Stimulated activated CD4-positive, alpha-beta T cell treated with anti-CD3 and anti-CD28 coated beads, Interleukin-1b, Interleukin-23, amount 100 ng/mL, for 1 hour (primary cell): ENCODE measurements at places on chromosomes 7 and 10.

DNA sequence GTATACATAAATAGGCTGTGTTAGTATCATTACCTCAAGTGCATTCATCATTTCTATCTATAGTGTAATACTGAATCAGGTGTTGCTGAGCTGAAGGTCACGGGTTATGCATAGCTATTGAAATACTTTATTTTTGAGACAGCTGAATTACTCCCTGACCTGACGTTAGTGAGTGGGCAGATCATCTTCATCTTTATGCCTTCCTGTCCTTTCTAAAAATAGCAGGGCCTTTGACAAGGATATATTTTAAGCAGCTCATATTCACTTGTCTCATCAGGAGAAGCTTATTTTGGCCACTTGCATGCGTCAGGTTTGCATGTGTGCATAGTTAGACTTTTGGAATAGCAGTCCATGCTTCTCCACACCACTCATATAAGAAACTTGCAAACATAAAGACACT lies 63.6 kb upstream of the DKK1 start:
- no peak for DNase-seq

- no peak for DNase-seq
Measured at GRCh38 chr7:29063872-29064271, 82.5 kb downstream of the CPVL start.

GRCh38 chr7:100089458-100090196 lies 858 bp downstream of the COPS6 start:
- DNase-seq = no peak

DNA sequence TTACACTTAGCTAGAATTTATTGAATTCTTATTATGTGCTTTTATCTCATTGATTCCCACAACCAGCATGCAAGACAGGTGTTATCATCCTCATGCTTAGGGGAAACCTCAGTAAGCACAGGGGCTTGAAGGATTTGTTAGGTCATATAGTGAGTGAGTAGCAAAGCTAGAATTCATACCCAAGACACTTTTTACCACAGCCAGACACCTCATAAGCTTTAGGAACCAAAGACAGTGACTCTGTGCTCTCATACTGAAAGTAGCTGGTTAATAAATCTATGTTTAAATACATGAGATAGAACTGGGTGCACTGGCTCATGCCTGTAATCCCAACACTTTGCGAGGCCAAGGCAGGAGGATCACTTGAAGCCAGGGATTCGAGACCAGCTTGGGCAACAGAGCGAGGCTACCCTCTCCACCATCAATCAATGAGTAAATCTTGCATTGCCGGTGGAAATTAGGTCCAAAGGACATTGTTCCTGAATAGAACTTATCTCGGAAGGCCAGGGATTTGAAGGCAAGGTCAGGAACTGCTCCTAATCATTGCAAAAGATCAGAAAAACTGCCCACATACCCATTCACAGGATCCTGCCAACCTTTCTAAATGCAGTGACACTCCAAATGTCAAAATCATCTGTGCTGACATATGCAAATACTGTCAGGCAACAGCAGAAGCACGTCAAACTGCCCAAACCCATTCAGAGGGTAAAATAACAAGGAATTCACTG lies 523.5 kb downstream of the PARD3 start:
- DNase-seq = no peak

GRCh38 chr7:32879460-32879859 lies 12.1 kb downstream of the KBTBD2 start:
- no peak for DNase-seq

DNA sequence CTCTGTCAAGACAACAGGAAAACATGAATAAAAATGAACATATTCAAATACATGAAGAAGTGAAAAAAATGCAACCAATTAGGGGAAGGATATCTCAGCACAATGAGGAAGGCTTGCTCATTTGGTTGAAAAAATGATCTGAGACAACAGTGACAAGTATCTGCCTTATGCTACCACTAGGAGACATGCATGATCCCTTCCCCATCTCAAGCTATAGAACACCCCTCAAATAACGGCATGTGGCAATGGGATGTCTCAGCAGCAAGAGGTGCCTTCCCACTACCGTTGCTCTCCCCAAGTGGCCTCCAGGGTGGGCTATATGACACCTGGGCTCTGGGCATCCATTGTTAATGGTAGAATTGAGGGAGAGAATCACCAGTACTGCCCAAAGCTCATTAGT lies 98.1 kb upstream of the RSU1 start:
- DNase-seq = no peak

DNA sequence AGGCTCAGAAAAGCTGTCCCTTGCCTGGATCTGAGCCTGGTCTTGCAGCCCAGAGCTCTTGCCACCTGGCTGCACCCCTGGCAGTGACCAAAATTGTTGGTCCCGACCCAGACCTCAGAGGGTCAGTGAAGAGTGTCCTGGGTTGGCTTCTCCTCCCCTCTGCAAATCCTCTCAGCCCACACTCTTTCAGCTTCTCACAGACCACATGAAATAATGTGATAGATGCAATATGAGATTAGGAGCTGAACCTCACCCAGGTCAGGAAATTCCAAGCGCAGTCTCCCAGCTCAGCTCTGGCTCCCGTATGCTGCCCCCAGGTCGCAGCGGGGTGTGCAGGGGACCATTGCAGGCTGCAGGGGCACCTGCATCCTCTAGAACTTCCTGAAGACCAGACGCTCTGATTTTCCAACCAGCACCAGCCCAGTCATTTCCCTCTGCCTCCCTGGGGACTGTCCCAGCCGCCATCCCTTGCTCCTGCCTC lies 19.6 kb upstream of the RET start:
- no peak for DNase-seq

DNA sequence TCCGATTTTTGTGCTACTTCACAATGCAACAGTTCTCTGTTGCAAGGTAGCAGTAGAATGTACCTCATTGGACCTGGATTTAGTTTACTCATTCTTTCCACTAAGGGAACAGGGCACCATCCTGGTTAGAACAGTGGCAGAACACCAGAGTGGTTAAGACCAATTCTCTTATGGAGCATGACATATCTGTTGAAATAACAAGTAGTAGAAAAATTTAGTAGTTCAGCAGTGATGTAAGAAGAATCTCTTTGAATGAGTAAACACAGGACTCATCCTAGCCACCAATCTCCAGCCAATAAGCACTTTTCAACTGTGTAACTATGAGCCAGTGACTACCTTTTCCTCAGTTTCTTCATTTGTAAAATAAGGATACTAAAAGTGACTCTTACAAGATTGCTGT lies 2.4 kb downstream of the ANKRD22 start:
- no peak for DNase-seq

- DNase-seq = no peak
Measured at GRCh38 chr7:37705976-37706375, 22.4 kb downstream of the GPR141 start.

- DNase-seq = no peak
Measured at GRCh38 chr10:13955409-13956068, 368.8 kb downstream of the PRPF18 start.

DNA sequence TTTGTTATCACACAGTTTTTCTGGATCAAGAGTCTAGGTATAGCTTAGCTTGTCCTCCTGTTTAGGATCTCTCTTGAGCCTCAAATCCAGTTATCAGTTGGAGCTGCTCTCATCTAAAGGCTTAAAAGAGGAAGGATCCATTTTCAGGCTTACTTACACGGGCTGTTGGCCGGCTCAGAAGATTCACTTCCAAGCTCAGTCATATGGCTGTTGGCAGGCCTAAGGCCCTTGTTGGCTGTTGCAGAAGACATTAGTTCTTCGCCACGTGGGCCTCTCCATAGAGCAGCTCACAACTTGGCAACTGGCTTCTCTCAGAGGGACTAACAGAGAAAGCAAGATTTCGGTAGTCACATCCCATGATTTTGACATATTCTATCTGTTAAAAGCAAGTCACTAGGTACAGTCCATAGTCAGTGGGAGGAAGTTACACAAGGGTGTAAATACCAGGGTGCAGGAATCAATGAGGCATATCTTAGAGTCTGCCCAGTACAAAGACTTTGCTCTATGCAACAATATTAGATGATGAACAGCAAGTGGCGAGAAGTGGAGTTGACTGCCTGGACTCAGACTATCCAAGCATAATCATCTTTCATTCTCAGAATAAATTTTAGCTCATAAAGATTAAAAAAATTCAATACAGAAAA lies 280.1 kb upstream of the MBL2 start:
- no peak for DNase-seq

DNA sequence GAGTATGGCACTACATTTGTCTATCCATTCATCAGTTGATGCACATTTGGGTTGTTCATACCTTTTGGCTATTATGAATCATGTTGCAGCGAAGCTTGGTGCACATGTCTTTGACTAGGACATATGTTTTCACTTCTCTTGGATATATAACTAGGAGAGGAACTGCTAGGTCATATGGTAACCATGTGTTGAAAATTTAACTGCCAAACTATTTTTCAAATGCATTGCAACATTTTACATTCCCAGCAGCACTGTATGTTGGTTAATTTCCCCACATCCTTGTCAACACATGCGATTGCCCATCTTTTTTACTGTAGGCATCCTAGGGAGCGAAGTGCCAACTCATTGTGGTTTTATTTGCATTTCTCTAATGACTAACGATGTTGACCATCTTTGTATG lies 183.4 kb downstream of the PRKCQ start:
- DNase-seq = no peak

- no peak for DNase-seq
Measured at GRCh38 chr10:4074545-4075407, 289.8 kb upstream of the KLF6 start.

DNA sequence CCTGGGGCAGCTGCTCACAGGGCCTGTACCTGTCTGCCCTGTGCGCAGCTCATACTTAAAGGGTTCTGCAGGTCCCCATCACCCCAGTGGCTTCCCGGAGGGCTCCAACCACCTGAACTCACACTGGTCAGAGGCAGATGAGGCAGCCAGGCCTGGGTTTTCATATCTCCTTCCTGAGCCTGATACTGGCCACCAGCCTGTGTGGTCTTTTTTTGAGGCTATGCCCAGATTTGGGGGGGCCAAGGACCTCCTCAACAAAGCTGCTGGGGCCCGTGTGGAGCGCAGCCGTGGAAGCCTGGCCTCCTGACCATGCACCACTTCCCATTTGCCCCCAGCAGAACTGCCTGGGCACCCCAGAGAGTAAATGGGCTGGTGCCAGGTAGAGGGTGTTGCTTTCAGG lies 25.7 kb downstream of the PNLIPRP2 start:
- no peak for DNase-seq

DNA sequence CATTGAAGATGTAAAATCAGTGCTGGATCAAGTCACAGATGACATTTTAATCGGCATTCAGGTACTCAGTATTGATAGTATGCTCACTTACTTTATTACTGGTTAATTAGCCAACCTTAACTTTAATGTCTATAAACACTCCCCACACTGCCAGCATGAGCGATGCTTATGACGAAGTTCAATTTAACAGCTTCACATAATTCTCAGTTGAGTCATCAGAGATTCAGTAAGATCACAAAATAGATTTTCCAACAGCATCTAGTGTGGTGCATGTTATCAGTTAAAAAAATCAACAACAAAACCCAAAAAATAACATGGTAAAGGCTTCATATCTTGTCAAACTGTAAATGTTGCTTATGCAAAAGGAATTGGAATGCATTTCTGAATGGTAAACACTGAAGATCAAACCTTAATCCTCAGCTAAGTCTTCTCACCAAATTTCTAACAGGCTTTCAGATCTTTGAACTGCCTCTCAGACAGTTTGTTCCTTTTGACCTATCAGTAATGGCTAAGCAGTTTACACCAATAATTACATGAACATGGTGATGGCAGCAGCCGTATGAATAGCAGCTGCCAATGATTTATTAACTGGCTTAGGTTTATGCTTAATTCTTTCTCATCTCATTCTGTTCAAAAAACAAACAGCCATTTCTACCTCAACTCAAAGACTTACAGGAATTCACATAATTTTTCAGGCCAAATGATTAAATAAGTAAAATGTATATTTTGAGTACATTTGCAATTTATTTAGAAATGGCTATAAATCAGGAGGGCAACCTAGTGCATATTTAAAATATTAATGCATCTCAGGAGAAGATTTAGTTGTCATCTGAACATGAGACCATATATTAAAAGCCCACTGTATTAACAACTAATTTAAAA lies 98.5 kb downstream of the CABCOCO1 start:
- DNase-seq = no peak

DNA sequence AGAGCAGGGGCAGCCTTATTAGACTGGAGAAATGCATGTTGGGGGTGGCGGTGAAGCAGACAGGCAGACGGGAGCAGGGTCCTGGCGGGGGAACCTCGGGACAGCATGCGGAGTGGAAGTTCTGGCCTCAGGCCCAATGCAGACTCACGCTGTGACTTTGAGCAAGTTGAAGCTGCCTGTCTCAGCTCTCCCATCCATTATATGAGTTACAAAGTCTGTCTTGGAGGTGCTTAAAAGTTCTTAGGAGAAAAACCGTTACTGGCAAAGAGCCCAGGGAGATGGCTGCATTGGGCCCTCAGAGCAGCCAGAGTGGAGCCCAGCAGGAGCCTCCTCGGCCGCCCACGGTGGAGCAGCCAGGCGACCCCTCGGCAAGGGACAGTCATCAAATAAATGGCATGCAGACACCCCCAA lies 509.5 kb downstream of the PLXNA4 start:
- DNase-seq = no peak

- DNase-seq = no peak
Measured at GRCh38 chr10:70822076-70822820, 6.5 kb downstream of the SGPL1 start.

DNA sequence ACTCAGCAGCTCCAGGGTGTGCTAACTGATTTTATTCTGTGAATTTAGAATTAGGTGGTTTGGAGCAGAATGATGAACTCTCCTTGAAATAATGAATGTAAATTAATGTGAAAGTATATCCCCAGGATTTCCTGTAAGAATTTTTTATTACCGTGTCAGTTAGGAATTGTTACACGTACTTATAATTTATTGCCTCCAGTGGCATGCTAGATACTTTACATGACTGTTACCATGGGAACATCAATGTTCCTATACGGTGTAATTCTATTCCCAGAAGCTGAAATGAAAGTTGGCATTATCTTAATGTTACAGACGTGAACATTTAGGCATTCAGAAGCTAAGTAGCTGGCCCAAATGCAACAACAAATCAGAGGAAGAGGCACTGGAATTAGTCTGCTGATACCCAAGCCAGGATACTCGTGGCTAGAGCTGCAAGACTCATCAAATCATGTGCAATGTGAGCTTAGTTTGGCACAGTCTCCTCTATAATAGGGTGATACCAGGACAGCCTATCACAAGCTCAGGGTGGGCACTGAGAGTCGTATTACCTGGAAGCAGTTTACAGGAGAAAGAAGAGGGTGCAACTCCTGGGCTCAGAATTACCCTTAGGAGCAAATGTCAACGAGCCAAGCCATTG lies 30.0 kb upstream of the PRKAR2B start:
- no peak for DNase-seq

GRCh38 chr7:28627896-28628295 lies 215.6 kb downstream of the CREB5 start:
- no peak for DNase-seq
